Body of pancreas (tissue), 4 donors: ENCODE measurements at places on chromosomes 7 and 10. TPM values are rescaled to one million over a fixed set of nuclear protein-coding genes. Genes with fewer than 3 reads are reported as not detected.

The ODAD2 gene
- 0.66 TPM for total RNA-seq

The HOXA3 gene
- 1.6 TPM for total RNA-seq

The GARIN1A gene
- total RNA-seq, result 0.33 TPM

The CYP3A4 gene
- total RNA-seq, result 0.99 TPM

The NKX1-2 gene
- not detected for total RNA-seq

DNA sequence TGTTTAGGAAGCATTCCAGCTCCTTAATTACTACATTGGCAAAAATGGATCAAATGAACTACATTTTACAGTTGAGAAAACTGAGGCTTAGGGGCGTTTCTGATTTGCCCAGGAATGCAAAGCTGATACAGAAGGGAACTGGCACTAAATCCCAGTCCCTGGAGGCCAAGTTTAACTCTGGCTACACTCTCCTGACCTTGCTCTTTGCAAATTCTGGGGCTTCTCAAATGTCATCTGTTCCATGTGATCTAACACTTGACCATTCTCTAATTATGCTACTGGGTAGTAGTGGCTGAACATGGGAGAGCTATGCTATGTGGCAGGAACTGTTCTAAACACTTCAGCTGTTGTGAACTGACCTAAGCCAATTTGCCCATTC lies 11.3 kb upstream of the HABP2 start:
- no peak for DNase-seq
- H3K36me3 ChIP-seq, result no peaks in the 10 kb centered on the region
- H3K4me3 ChIP-seq, result no peak overlapping the region
- H3K27ac ChIP-seq, result peak overlapping the region; percentile 67
- H3K27me3 ChIP-seq, result no peaks in the 10 kb centered on the region

GRCh38 chr7:2421943-2422310 lies 18.5 kb downstream of the CHST12 start:
- DNase-seq, result no peak
- no peak overlapping the region for H3K4me3 ChIP-seq
- H3K4me1 ChIP-seq, result no peaks in the 10 kb centered on the region
- H3K27ac ChIP-seq, result no peak overlapping the region

DNA sequence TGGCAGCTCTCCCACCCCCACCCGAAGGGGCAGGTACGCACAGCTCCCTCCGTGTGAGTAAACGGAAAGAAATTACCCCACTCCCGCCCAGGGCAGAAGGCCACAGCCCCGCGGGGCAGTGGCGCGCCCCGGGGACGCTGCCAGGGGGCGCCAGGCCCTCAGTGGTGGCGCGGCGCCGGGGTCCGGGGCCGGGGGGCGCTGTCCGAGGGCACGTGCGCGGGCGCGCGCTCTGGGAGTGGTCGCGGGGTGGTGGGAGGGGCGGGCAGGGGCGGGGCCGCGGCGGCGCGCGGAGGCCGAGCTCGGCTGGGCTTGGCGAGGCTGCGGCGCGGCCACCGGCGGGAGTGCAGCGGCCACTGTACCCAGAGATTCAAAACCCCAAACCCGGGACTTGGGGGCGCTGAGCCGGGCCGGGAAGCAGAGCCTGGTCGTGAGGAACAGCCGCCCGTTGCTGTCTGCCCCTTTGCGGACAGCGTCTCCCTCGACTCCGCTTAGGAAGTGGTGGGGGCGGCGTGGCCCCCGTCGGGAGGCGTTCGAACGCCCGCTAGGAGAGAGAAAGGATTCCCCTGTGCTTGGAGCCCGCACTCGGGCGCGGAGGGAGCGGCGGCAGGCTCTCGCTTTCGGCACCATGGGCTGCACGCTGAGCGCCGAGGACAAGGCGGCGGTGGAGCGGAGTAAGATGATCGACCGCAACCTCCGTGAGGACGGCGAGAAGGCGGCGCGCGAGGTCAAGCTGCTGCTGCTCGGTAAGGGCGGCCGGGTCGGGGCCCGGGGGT lies at the start of gene GNAI1:
TSS of gene GNAI1 (plus strand) at position 296 of the 773 bp plus-strand sequence. CDS start at position 626, 330 bp downstream.
- peak within 1 kb of the TSS; percentile 76 for H3K27ac ChIP-seq
- H3K4me1 ChIP-seq, result peaks cover 25% of the 10 kb centered on the region
- peak; percentile 36 for DNase-seq

GRCh38 chr10:103224133-103224532 lies 21.6 kb upstream of the RPEL1 start:
- no peaks in the 10 kb centered on the region for H3K36me3 ChIP-seq
- H3K27ac ChIP-seq, result no peak overlapping the region
- H3K4me1 ChIP-seq, result no peaks in the 10 kb centered on the region

GRCh38 chr10:116948530-116948870 lies 56.5 kb downstream of the SHTN1 start:
- H3K27ac ChIP-seq, result no peak overlapping the region
- H3K4me1 ChIP-seq, result peaks cover 10% of the 10 kb centered on the region
- no peak overlapping the region for H3K4me3 ChIP-seq
- no peak for DNase-seq
- peaks cover 6% of the 10 kb centered on the region for H3K36me3 ChIP-seq

GRCh38 chr10:3502673-3503072 lies 282.3 kb downstream of the KLF6 start:
- no peaks in the 10 kb centered on the region for H3K36me3 ChIP-seq
- H3K4me1 ChIP-seq, result peaks cover 4% of the 10 kb centered on the region
- H3K4me3 ChIP-seq, result no peak overlapping the region
- no peak for DNase-seq

DNA sequence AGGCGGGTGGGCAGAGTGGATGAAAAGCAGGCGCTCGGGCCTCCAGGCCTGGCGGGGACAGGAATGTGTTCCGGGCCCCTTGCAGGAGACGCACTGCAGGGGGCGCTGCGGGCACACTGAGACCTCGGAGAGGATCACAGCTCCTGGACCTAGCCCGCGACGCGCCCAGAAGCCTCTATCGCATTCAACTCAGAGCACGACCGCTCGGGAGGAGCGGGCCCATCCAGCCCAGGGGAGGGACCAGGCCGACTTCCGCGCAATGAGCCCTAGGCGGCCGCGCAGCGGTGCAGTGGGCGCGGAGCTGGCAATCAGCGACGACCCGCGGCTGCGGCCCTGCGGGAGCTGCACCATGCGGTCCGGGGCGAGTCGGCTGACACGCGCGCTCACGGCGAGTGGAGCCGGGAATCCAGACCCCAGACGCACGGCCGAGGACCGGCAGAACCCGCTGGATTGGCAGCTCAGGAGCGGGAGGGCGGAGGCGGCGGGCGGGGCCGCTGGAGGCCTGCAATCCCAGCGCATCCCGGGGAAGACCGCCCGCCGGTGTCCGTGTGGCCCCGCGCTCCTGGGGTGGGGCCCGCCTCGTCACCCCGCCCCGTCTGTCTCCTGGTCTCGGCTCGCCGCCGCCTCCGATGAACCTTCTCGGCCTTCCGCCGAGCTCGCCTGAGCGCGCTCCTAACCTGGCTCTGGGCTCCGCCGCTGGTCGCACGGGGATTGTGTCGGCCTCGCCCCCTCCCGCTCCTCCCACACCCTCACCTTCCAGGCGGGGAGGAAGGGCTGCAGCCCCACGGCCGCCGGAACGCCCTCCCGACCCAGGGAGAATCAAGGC lies 33.5 kb upstream of the GRID1 start:
- H3K36me3 ChIP-seq, result no peaks in the 10 kb centered on the region
- DNase-seq, result peak; percentile 98
- no peaks in the 10 kb centered on the region for H3K27me3 ChIP-seq
- peaks cover 37% of the 10 kb centered on the region for H3K4me1 ChIP-seq
- H3K4me3 ChIP-seq, result peak overlapping the region; percentile 34
- peak overlapping the region; percentile 94 for H3K27ac ChIP-seq

GRCh38 chr10:14573666-14574261 lies 200.9 kb downstream of the FAM107B start:
- H3K36me3 ChIP-seq, result no peaks in the 10 kb centered on the region
- no peak overlapping the region for H3K4me3 ChIP-seq
- no peaks in the 10 kb centered on the region for H3K27me3 ChIP-seq
- peaks cover 72% of the 10 kb centered on the region for H3K4me1 ChIP-seq
- no peak overlapping the region for H3K27ac ChIP-seq

GRCh38 chr10:6667679-6668270 lies 87.7 kb upstream of the PRKCQ start:
- no peaks in the 10 kb centered on the region for H3K36me3 ChIP-seq
- H3K4me1 ChIP-seq, result no peaks in the 10 kb centered on the region

GRCh38 chr7:108324053-108325038 lies 131.9 kb downstream of the NRCAM start:
- no peak for DNase-seq
- H3K36me3 ChIP-seq, result no peaks in the 10 kb centered on the region
- H3K4me3 ChIP-seq, result no peak overlapping the region
- H3K27me3 ChIP-seq, result no peaks in the 10 kb centered on the region
- H3K4me1 ChIP-seq, result peaks cover 44% of the 10 kb centered on the region

GRCh38 chr7:135650831-135651573 lies 11.3 kb upstream of the STMP1 start:
- no peak overlapping the region for H3K27ac ChIP-seq
- no peak for DNase-seq
- H3K4me1 ChIP-seq, result no peaks in the 10 kb centered on the region
- no peaks in the 10 kb centered on the region for H3K36me3 ChIP-seq
- no peak overlapping the region for H3K4me3 ChIP-seq
- no peaks in the 10 kb centered on the region for H3K27me3 ChIP-seq

GRCh38 chr10:43371418-43371817 lies at the start of gene FXYD4:
Gene FXYD4, plus strand, starts transcription at chr10:43371636. Its CDS starts 2,111 bp downstream, at chr10:43373747.
- DNase-seq, result no peak
- no peaks in the 10 kb centered on the region for H3K4me1 ChIP-seq
- no peaks in the 10 kb centered on the region for H3K27me3 ChIP-seq

DNA sequence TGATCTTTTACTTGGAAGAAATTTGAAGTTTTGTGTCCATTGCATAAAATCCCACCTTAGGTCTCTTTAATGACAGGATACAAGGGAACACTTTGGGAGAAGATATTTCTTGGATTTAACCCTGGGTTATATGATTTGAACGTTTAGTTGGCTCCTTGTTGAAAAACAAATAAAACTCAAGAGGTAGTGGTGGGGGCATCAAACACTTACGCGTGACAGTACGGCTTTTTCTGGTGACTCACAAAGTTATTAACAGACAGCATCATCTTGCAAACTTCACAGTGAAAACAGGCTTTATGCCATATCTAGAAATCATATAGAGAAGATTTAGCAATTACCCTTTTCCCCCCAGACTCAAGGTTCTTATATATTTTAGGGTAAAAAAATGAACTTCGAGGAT lies 699 bp downstream of the NRAP start:
- no peak overlapping the region for H3K27ac ChIP-seq
- no peak overlapping the region for H3K4me3 ChIP-seq
- no peaks in the 10 kb centered on the region for H3K27me3 ChIP-seq
- no peaks in the 10 kb centered on the region for H3K36me3 ChIP-seq

DNA sequence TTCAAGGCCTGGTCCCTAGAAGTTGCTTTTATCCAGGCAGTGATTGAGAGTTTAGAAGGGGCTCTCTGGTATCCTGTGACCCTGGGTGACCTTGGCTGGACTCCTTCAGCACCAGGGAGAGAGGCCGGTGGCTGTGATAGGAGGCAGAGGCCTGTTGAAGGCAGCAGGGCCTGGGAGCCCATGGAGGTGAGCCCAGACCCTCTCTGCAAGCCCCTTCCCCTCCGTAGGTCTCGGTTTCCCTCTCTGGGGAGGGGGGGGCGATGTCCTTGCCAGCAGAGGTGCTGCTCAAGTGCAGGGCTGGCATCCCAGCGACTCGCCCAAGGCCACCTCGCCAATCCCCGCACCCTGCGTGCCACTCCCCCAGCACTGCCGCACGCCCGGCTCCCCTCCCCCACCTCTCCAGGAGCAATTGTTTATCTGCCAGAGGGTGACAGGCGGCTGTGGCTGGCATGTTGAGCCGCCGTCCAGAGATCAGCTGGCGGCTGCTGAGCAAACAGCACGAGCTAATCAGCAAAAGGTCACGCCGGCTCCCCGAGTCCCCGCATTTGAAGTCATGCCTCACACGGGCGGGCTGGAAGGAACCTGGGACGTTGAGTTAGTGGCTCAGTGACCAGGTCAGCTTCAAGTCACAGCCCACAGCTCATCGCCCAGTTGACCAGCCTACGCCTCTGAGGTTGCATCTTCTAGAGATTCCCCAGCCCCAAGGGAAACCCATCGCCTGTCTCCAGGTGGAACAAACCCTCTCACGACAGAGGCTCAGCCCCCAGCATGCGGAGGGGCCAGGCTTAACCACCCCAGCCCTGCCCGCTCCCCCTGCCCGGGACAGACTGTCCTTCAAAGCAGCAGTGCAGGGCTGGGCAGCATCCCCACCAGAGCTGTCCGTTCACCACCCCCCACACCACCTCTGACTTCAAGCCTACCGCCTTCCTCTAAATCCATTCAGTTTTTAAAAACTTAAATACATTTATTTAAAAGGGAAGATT lies 43.7 kb downstream of the ELFN1 start:
- DNase-seq, result peak; percentile 55
- peaks cover 11% of the 10 kb centered on the region for H3K4me1 ChIP-seq
- no peak overlapping the region for H3K4me3 ChIP-seq
- H3K36me3 ChIP-seq, result no peaks in the 10 kb centered on the region
- no peaks in the 10 kb centered on the region for H3K27me3 ChIP-seq
- no peak overlapping the region for H3K27ac ChIP-seq

DNA sequence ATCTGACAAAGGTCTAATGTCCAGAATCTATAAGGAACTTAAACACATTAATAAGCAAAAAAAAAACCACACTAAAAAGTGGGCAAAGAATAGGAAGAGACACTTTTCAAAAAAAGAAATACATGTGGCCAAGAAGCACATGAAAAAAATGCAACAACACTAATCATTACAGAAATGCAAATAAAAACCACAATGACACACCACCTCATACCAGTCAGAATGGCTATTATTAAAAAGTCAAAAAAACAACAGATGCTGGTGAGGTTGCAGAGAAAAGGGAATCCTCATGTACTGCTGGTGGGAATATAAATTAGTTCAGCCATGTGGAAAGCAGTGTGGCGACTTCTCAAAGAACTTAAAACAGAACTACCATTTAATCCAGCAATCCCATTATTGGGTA lies 119.0 kb downstream of the LMBR1 start:
- no peak overlapping the region for H3K27ac ChIP-seq
- no peak overlapping the region for H3K4me3 ChIP-seq
- H3K4me1 ChIP-seq, result no peaks in the 10 kb centered on the region
- no peak for DNase-seq
- H3K36me3 ChIP-seq, result no peaks in the 10 kb centered on the region

DNA sequence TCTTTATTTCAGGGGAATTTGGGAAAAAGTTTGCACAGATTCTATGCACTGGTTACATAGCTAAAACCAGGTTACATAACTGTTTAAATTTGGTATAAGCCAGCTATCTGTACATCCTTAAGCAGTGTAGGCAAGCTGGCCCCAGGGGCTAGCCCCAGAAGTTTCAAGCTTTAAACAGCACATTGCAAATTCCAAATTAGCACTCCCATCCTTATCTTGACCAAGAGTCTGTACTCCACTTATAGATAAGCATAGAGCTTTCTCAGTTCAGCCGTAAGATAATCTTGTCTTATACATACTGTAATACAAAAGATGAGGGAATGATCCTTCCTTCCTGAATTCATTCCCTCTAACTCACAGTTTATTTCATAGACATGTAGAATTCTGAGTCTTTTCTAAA lies 109.3 kb downstream of the SPAG6 start:
- DNase-seq, result no peak
- no peak overlapping the region for H3K4me3 ChIP-seq
- no peak overlapping the region for H3K27ac ChIP-seq
- no peaks in the 10 kb centered on the region for H3K4me1 ChIP-seq
- no peaks in the 10 kb centered on the region for H3K27me3 ChIP-seq

GRCh38 chr10:101280511-101280910 lies 51.2 kb upstream of the LBX1 start:
- no peaks in the 10 kb centered on the region for H3K4me1 ChIP-seq
- H3K27me3 ChIP-seq, result no peaks in the 10 kb centered on the region
- H3K27ac ChIP-seq, result no peak overlapping the region

GRCh38 chr10:52011118-52011517 lies 303.0 kb upstream of the DKK1 start:
- H3K36me3 ChIP-seq, result no peaks in the 10 kb centered on the region
- H3K4me3 ChIP-seq, result no peak overlapping the region
- H3K4me1 ChIP-seq, result no peaks in the 10 kb centered on the region
- no peaks in the 10 kb centered on the region for H3K27me3 ChIP-seq
